ENCODE measurements at places on chromosomes 7 and 10. TPM values are rescaled to one million over a fixed set of nuclear protein-coding genes. Genes with fewer than 3 reads are reported as not detected.

Gene PDE6C
- total RNA-seq: not detected

Gene PPP1R3C
- 0.10 TPM for total RNA-seq

Gene KLF6
- total RNA-seq: 2,317 TPM

Gene TYW1B
- total RNA-seq: 4.8 TPM

Gene NPSR1
- total RNA-seq: not detected

Gene CAPZA2
- total RNA-seq: 135 TPM

Gene PCLO
- total RNA-seq: not detected

Gene KLF14
- not detected for total RNA-seq

Gene GLI3
- 0.34 TPM for total RNA-seq

Gene ACSM6
- not detected for total RNA-seq

Gene WASHC2C
- total RNA-seq: 56.8 TPM

Gene MYL7
- total RNA-seq: not detected

Gene KCTD7
- 32.2 TPM for total RNA-seq

Gene COBL
- total RNA-seq: not detected

Gene TUBB8
- total RNA-seq: not detected

Gene CLDN4
- 0.23 TPM for total RNA-seq

Gene SMKR1
- 2.0 TPM for total RNA-seq

Gene DOCK1
- total RNA-seq: 0.76 TPM

Gene RAMP3
- total RNA-seq: 0.76 TPM

Gene NAT16
- total RNA-seq: not detected

Gene IFIT1
- total RNA-seq: 1.9 TPM

Gene GPC2
- 5.0 TPM for total RNA-seq

Gene SORCS3
- 0.35 TPM for total RNA-seq

Gene PWWP2B
- total RNA-seq: 15.7 TPM

Gene ZNF32
- total RNA-seq: 19.0 TPM

Gene CHRM2
- not detected for total RNA-seq

Gene LRRC18
- total RNA-seq: not detected

Gene ANKRD61
- total RNA-seq: not detected

Gene CNPY1
- not detected for total RNA-seq

Gene FAM25G
- total RNA-seq: not detected

Gene PDLIM1
- 8.3 TPM for total RNA-seq

Gene PLEKHS1
- 0.13 TPM for total RNA-seq

Gene PAOX
- 6.3 TPM for total RNA-seq

Gene BHLHA15
- total RNA-seq: not detected

Gene ACTL6B
- not detected for total RNA-seq

Gene ENTPD1
- 5.4 TPM for total RNA-seq

Gene HOXA7
- not detected for total RNA-seq

Gene COL1A2
- total RNA-seq: not detected

Gene CHAT
- total RNA-seq: not detected

Gene SLC26A5
- not detected for total RNA-seq

Gene EIF4EBP2
- total RNA-seq: 49.5 TPM

Gene MALRD1
- total RNA-seq: not detected
